Esophagus muscularis mucosa (tissue), 4 donors: ENCODE measurements at places on chromosomes 11 and 22. TPM values are rescaled to one million over a fixed set of nuclear protein-coding genes. Genes with fewer than 3 reads are reported as not detected.

DNA sequence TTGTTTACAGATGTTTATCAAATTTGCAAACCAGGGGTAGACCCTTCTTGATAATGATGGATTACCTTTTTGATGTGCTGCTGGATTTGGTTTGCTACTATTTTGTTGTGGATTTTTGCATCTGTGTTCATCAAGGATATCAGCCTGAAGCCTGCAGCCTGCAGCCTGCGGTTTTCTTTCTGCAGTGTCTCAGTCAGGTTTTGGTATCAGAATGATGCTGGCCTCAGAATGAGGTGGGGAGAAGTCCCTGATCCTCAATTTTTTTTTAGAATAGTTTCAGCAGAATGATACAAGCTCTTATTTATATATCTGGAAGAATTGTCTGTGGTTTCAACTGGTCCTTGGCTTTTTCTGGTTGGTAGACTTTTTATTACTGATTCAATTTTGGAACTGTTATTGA is 19.7 kb upstream of the RAB38 start:
- DNase-seq = no peak

- DNase-seq = no peak
Measured at GRCh38 chr11:64677441-64678023, 45.5 kb downstream of the NRXN2 start.

GRCh38 chr11:117394221-117394925 is 66.7 kb downstream of the CEP164 start:
- no peak for DNase-seq

GRCh38 chr22:48872271-48873190 is 955.1 kb downstream of the BRD1 start:
- DNase-seq = no peak

DNA sequence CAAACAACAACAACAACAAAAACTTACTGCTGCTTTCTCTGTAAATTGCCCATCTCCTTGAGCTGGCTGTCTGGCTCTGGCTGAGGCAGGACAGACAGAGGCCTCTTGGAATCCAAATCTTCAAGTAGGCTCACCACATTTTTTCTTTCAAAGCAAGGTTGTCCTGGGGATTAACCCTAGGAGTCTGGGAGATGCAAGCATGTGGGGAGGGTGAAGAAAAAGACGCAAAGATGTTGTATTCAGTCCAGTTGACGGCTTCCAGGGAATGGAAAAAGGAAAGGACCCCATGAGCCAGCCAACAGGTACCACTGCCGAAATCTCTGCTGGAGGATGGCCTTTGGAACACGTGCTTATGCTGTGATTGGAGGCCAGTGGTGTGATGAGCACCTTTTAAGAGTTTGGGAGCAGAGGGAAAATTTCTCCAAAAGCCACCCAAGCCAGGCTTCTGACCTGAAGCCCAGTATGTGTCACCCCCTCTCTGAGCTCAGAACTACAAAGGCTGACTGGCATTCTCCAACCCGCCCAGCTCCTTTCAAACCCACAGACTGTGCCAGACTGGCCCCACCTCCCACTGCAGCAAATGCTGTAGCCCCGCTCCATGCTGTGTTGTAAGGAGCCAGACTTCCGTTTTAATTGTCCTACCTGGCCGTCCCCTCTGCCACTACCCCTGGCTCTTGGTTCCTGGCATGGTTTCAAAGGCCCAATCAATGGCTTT is 10.8 kb downstream of the BLID start:
- DNase-seq = no peak

GRCh38 chr11:86211619-86212018 is 32.9 kb upstream of the EED start:
- DNase-seq = no peak

GRCh38 chr11:60926500-60926899 is 2.2 kb downstream of the TMEM132A start:
- DNase-seq = no peak

GRCh38 chr11:1514336-1515061 is 27.9 kb upstream of the MOB2 start:
- DNase-seq = no peak

GRCh38 chr11:68038718-68039525 is at the start of gene TCIRG1:
TSS of gene TCIRG1 (plus strand) at chr11:68039025. CDS start at chr11:68041272, 2,247 bp downstream.
- peak; percentile 96 for DNase-seq

DNA sequence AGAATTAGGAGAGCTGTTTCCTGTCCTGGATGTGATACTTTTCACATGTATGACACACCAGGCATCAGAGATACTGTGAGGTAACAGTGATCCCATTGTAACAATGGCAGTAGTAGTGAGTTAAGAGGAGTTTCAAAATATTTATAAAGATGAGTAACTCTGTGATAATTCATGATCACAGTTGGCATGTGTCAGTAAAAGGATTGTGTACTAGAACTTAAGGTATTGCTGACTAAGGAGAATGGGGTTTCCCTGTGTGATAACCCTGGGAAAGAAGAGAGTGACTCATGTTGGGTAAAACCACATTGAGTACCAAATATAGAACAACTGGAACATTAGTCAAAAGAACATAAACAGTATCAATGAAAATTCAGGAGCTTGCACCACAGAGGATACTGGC is 22.9 kb upstream of the SLC5A1 start:
- DNase-seq = no peak

GRCh38 chr11:78045851-78046485 is 17.7 kb upstream of the THRSP start:
- no peak for DNase-seq

DNA sequence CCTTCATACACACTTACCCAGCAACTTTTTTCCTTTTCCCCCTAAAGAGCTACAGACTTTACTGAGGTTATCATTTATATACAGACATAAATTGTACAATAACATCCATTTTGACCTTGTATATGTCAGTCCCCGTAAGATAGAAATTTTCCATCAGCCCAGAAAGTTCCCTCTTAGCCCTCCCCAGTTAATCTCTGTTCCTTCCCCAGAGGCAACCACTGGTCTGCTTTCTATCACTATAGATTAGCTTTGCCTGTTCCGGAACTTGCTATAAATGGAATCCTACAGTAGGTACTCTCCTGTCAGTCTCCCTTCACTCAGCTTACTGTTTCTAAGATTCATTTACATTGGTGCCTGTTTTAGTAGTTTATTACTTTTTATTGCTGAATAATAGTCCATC is 54.9 kb downstream of the TSPAN18 start:
- DNase-seq = no peak

- no peak for DNase-seq
Measured at GRCh38 chr11:64298966-64299846, 952 bp upstream of the CATSPERZ start.

- no peak for DNase-seq
Measured at GRCh38 chr22:26707581-26707980, 50.2 kb downstream of the MIAT start.

DNA sequence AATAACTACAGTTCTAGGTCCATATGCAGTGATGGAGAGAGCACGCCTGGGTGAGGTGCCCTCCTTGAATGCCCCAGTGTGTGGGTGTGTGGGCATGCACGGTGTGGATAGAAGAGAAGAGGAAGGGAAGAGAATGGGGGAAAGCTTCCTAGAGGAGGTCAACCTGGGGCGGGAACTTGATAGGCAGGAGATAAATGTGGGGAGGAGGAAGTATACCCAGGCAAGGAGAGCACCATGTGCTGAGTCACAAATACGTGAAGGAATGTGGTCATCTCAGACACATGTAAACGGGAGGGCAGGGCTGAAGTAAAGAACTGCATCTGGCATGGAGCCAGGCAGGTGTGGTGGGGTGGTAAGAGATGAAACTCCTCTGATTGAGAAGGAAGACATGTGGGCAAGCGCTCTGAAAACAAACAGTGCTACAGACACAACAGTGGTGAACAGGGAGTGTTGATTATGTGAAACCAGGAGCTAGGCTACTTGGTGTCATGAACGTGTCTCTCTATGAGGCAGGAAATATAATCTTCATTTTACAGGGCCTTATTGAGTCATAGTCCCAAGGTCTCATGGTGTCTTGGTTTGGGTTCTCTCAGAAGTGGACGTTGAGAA is 61.5 kb upstream of the EED start:
- no peak for DNase-seq

DNA sequence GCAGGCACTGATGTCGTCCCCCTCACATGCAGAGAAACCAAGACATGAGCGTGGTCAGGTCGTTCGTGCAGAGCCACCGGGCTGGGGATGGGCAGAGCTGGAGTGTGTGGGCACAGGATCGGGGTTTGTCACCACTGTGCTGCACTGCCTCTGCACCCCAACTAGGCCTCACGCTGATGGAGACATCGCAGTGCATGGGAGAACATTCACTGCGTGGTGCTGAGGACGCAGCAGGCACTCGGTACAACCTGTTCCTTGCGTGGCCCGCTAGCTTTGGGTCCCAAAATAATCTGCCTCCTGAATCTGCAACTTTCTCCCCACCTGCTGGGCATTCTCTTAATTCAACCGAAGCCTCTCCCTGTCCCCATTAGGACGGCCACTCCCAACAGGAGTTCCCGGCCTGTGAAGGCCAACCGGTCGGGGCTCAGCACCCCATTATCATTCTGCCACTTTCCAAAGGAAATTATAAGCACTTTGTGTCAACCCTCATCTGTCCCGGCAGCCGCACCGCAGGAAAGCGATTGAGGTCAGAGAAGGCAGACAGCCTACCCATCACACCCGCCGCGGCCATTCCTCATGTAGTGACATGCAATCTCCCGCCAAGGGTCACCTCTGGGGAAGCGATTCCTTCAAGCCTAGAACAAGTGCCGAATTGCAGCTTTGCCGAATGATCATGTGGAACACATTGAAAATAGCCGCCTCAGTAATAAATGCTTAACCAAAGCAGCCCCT is 490.4 kb downstream of the MN1 start:
- no peak for DNase-seq

DNA sequence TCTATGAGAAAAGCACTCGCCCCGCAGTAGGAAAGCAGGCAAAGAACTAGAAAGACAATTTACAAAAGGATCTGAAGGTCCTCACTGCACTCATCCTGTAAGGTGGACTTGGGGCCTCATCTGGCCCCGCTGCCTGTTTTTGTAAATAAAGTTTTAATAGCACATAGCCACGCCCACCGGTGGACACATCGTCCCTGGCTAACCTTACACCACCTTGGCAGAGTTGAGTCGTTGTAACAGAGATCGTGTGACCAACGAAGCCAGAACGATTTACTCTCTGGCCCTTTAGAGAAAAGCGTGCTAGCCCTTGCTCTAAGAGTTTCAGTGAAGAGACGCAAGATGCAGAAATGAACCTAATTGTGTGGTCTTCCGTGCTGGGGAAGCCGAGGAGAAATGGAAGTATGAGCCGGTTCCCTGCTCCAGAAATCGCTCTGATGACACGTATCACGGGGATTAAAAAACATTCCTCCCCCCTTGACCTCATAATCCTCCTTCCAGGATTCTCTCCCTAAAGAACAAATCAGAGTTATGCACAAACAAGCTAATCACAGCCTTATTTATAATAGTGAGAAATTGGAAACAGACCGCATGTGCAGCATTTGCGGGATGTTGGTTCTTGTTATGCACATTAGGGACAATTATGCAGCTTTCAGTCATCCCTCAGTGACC is 80.1 kb downstream of the CDKN1C start:
- no peak for DNase-seq

DNA sequence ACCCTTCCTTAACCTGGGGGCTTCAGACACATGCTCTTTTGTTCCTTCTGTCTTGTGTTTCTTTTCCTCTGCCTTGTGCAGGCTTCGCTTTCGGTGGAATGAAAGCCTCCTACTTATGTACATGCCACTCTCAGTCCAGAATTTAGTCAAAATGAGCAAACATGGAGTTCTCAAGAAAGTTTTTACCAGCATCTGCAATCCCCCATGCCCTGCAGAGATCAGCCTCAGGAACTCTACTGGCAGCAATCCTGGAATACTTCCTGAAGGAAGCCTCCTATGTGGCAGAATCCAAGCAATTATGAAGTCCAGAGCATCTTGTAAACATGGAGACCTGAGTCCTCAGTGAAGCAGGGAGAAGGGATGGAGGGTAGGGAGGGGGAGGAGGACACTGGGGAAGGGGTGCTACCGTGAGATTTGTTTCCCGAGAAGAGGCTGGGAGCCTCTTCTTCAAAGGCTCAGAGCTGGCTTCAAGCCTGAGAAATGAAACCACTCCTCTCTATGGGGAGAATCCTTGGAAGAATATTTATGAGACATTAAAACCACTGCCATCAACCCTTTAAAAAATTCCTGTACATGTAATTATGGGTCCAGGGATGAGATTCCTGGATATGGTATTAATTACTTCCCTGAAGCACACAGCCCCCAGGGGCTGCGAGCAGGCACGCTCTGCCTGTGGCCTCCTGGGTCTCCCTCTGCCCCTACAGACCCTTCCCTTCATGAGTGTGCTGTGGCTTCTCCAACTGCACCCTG is 58.4 kb downstream of the TENM4 start:
- DNase-seq = no peak

DNA sequence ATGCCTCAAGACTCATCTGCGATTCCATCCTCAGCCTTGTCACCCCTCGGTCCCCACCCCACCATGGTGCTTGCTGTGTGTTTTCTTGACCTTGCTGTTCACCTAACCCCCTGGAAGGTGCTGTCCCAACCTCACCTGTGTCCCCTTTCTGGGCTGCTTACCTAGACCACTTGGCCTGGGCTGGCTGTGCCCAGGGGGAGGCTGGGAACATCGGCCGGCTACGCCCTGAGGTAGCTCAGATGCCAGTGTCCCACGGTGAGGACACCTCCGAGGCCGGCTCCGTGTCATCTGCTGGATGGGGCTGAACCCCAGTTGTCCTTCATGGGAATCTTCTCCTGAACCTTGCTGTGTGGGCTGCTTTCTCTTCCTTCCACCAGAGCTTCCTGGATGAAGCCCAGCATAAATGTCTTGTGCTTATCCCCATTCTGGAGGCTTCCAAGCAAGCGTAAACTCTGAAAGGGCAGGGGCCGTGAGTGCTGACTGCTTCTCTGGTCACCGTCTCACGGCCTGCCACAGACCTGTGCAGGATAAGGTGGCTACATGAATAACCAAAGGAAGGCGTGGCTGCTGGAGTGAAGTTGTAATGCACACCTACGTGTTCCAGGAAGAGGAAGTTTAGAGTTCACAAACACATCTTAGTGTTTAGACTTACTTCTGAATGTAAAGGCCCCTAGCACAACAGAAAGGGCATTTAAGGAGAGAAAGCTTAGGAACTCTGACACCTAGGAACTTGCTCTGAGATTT is 724.3 kb downstream of the TBC1D22A start:
- DNase-seq = peak; percentile 89

MMP12 gene
- total RNA-seq = not detected

RTN4R gene
- total RNA-seq = 2.2 TPM

WT1 gene
- total RNA-seq = 0.42 TPM

OSM gene
- total RNA-seq = 0.57 TPM

RAG2 gene
- total RNA-seq = not detected

BATF2 gene
- 5.1 TPM for total RNA-seq

WEE1 gene
- total RNA-seq = 39.9 TPM

TRIM49D1 gene
- not detected for total RNA-seq
